Urinary bladder (tissue), 4 donors: ENCODE measurements at places on chromosomes 7 and 10. TPM values are rescaled to one million over a fixed set of nuclear protein-coding genes. Genes with fewer than 3 reads are reported as not detected.

Gene FAM3C
- total RNA-seq = 108 TPM

Gene SLC13A1
- not detected for total RNA-seq

Gene SH3PXD2A
- total RNA-seq = 56.9 TPM

Gene H2BK1
- total RNA-seq = not detected

Gene GTF2IRD2
- 41.9 TPM for total RNA-seq

Gene ATP6V0A4
- 0.37 TPM for total RNA-seq

Gene TBX20
- 14.0 TPM for total RNA-seq

Gene GIMAP6
- total RNA-seq = 29.5 TPM

Gene CCDC201
- total RNA-seq = not detected

Gene INA
- 5.8 TPM for total RNA-seq

Gene NACAD
- total RNA-seq = 1.9 TPM

Gene TMEM140
- 9.2 TPM for total RNA-seq
